ENCODE measurements at places on chromosomes 5 and 9.

DNA sequence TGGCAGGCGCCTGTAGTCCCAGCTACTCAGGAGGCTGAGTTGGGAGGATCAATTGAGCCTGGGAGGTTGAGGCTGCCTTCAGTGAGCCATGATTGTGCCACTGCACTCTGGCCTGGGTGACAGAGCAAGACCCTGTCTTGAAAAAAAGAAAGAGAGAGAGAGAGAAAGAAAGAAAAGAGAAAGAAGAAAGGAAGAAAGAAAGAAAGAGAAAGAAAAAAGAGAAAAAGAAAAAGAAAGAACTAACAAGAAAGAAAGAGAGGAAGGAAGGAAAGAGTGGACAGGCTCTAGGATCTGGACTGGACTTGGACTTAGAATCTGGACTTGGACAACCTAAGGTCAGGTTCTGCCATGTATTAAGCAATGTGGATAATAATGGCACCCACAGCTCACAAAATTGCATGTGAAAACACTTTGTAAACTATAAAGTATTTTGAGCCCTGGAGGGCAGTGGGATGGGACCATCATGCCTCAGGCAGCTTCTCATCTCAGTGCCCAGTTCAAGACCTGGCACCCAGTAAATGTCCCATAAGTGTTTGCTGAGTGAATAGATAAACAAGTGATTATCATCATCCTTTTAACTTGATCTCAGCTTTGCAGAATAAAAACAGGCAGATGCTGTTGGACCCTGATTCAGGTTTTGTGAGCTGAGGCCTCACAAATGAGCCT lies 12.8 kb upstream of the PHF19 start:
- no peak for DNase-seq

DNA sequence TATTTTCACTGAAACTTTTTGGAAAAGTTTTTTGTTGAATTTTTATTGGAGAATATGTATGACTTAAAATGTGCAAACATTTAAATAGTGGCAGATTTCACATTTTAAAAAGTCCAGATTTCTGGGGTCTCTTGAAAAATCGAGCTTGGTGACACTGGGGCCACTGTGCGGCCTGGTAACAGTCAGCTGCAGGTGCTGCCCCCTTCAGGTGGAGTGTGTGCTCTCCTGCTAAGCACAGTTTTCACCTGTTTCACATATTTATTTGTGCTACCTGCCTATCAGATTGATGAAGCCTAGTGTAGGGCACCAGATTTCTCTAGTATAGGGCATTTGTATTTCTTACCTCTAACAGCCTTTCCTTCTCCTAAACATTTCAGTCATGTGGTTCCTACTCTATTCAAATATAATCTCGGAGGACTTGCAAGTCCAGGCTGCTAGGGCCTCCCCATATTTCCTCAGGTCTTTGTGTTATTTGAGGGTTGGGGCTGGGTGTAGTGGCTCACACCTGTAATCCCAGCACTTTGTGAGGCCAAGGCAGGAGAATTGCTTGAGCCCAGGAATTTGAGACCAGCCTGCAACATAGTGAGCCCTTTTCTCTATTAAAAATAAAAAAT lies 95.8 kb upstream of the KLF9 start:
- no peak for DNase-seq

DNA sequence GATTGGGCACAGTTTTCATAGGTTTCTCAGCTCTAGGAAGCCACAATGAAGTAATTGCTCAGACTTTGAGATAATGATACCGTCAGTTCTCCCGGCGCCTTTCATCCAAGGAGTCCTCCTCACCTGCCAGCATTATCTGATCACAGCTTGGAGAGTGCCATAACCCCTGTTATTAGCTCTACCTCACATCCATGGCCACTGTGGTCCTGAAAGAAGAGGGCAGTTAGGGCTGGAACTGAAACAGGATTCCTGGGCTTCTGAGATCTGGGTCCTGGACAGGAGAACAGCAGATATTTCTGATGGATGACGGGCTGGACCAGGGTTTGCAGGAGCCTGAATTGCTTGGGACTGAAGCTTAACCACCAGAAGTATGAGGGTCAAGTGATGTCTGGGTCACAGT lies 13.5 kb downstream of the RGS3 start:
- no peak for DNase-seq

DNA sequence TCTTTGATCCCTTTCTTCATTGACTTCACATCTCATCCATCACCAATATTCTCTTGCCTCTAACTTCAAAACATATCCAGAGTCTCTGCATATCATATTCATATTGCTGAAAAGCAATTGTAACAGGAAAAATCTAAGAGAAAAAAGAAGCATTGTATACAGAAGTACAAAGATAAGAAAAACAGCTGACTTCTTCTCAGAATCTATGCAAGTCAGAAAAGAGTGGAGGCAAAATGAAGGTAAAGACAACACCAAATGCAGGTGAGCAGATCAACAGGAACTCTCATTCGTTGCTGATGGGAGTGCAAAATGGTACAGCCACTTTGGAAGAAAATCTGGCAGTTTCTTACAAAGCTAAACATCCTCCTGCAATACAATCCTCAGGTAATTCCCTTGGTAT lies 155.6 kb downstream of the PHF2 start:
- no peak for DNase-seq

DNA sequence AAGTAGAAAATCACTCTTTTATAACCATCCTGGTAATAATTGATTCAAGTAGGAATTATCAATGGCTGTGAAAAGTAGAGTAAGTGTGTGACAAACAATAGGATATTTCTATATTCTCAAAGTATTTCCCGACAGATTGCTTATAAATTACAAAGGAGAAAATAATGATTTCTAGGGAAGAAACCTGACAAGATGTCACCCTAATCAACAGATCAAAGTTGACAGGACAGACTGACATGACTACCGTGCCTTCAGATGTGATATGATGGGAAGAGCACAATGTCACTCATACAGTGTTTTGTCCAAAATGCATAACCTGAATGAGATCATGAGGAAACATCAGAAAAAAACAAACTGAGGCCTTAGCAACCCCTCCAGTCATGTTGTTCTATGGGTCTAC lies 53.9 kb upstream of the TRIO start:
- no peak for DNase-seq

All from stimulated activated CD8-positive, alpha-beta memory T cell treated with anti-CD3 and anti-CD28 coated beads, Interleukin-4, amount 100 ng/mL, for 4 hours (primary cell).